ENCODE measurements at places on chromosomes 16 and 17.

- no peak for DNase-seq
Measured at GRCh38 chr17:21462237-21462636, 86.1 kb downstream of the KCNJ12 start.

- DNase-seq: no peak
Measured at GRCh38 chr16:12213180-12213579, 236.6 kb downstream of the SNX29 start.

GRCh38 chr16:88004391-88004790 lies 53.2 kb downstream of the BANP start:
- no peak for DNase-seq

DNA sequence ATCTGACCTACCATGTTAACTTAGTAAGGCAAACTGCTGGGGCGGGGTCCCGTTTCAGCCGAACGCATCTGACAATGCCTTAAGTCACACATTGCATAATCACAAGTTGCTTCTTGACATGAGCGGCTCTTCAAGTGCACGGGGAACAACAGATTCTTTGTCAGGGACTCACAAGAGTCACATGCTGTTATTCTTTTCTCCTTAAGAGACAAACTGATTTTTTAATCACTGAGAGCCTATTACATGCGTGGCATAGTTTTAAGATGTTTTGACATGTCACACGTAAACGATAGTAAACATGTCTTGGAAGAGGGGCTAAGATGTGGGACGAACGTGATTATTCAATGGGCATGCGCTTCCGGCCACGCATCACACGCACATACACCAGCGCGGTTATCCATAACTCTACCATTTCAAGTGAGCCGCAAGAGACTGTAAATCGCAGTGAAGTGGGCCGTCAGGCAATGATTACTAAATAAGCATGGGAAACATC lies 63.4 kb downstream of the ADCY9 start:
- peak; percentile 71 for DNase-seq

DNA sequence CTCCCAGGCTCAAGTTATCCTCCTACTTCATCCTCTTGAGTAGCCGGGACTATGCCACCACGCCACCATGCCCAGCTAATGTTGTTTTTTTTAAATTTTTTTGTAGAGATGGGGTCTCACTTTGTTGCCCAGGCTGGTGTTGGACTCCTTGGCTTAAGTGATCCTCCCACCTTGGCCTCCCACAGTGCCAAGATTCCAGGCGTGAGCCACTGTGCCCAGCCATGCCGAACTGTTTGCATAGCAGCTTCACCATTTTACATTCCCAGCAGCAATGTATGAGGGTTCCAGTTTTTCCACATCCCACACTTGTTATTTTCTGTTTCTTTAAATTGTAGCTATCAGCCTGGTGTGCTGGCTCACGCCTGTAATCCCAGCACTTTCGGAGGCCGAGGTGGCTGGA lies 2.2 kb upstream of the CTRB1 start:
- no peak for DNase-seq

All from HFFc6 (cell line).